ENCODE measurements at places on chromosomes 5 and 9.

DNA sequence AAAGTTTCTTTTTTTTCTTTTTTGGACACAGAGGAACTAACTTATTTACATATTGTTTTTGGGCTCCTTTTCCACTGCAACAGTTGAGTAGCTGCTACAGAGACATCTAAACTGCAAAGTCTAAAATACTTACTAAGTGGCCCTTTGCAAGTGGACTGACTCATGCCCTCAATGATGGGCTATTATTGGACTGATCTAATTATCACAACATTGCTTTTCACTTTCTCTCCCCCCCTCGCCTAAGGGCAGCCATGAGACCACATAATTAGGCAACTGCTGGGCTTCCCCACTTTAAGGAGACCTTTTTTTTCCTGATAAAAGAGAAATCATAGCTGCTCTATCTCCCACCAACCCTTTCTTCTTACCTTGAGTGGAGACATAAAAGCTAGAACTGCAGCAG is 47.0 kb downstream of the PLK2 start:
- DNase-seq = no peak

DNA sequence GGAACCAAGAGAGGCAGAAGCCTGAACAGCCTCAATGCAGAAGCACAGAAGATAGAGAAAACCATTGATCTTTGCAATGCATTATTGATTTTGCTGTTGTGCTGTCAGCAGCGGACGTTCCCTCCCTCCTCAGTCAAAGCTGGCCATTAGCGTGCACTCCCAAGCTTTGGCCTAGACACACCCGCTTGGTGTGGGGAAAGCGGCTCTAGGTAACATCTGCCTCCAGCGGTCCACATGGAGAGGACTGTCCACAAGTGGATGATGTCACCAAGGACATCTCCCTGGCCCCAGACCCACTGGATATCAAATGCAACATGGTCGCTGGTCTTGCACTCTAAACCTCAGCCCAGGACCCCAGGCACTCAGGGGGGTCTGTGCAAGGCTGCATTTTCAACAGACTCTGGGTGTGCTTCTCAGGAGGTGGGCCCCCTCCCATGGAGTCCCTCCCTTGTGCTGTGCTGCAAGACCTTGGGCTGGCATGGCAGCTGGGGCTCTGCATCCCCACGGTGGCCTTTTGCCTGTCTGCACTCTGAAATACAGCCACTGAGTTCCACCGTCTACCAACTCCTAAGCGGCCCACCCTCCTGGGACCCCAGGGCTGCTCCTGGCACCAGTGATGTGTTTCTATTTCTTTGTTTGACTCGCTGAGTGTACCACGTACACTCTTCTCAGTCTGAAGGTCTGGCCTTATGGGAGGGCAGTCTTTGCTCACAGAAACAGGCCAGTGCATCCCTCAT is 1.9 kb downstream of the SEMA4D start:
- no peak for DNase-seq

DNA sequence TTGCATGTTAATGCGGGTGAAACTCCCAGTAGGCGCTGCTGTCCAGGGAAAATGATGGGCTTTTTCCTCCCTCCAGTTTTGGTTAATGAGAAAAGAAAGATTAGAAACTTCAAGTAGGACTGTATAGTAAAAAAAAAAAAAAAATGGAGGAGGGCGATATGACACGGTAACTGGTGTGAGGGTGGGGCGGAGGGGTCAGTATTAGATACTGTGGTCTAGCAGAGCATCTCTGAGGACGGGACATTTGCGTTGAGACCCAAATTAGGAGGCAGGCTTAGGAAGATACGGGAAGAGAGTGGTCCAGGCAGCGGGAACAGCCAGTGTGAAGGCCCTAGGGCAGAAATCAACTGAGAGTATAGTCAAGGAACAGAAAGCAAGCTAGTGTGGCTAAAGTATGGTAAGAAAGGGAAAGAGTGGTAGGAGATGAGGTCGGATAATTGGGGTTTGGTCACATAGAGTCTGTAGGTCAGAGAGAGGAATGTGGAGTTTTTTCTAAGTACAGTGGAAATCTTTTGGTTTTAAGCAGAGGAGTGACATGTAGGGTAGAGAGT is 707 bp downstream of the RMND5B start:
- no peak for DNase-seq

DNA sequence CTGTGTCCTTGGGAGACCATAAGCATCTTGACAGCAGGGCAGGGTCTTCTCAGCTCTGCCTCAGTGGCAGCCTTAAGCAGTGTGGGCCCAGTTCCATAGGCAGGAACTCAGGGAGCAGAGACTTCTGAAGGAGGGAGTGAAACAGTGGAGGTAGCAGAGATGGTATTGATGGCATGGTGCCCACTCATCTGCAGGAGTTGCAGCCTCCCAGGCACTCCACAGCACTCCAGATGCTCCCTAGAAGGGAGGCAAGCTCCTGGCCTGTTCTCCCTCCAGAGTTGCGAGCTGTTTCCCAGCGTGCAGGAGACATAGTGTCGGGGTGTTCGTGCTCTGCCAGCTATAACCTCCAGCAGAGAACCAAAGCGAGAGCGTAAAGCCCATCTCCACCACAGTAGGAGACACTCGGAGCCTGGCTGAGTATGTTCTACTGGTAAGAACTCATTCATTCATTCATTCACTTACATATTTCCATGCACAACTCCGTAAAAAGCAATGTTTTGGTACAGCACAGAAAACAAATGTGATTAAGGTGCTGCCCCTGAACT is 31.4 kb upstream of the UNC5A start:
- DNase-seq = peak; percentile 7

GRCh38 chr9:123031963-123032362 is 1.5 kb upstream of the GPR21 start:
- DNase-seq = no peak
